Hepatocyte (in vitro differentiated cells): ENCODE measurements at places on chromosomes 12 and 14. TPM values are rescaled to one million over a fixed set of nuclear protein-coding genes. Genes with fewer than 3 reads are reported as not detected.

DNA sequence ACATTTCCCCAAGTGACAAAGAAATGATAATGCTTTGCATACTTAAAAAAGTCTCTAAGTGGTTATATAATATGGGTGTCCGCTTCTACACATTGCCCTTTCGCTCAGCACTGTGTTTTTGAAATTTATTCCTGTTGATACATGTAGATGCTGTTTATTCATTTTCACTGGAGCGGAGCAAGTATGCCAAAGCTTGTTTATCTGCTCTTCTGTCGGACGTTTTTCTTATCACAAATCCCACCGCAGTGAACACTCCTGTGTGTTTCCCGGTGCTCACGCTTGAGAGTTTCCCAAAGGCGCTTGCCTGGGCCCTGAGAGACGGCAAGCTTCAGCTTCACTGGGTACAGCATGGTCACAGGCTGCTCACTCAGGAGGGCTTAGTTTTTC lies 50.2 kb downstream of the TPCN1 start:
- H3K36me3 ChIP-seq, result no peaks in the 10 kb centered on the region
- peak overlapping the region; percentile 87 for H3K27ac ChIP-seq
- peaks cover 14% of the 10 kb centered on the region for H3K4me1 ChIP-seq
- no peak overlapping the region for H3K4me3 ChIP-seq
- no peaks in the 10 kb centered on the region for H3K27me3 ChIP-seq

- H3K27me3 ChIP-seq, result no peaks in the 10 kb centered on the region
- no peaks in the 10 kb centered on the region for H3K36me3 ChIP-seq
- H3K4me3 ChIP-seq, result no peak overlapping the region
- peaks cover 37% of the 10 kb centered on the region for H3K4me1 ChIP-seq
Measured at GRCh38 chr14:49966304-49966809, 73.5 kb downstream of the ARF6 start.

DNA sequence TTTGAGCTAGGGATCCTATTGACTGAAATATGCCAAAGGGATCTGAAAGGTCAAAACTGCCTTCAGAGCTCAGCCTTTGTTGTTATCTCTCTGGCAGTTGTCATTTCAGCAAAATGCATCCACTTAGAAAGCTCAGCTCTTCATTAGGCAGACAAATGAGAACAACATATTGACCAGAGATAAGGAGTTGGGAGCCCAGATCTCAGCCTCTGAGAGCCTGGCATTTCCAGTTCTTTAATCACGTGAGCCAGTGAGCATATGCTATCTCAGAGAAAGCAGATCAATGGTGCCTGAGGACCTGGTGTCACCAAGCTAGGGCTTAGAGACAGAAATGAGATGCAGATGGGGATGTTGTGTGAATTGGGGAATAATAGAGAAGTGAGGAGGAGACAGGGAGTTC lies 101.1 kb downstream of the DAD1 start:
- no peak overlapping the region for H3K4me3 ChIP-seq
- DNase-seq, result no peak
- H3K4me1 ChIP-seq, result peaks cover 23% of the 10 kb centered on the region
- peaks cover 26% of the 10 kb centered on the region for H3K27me3 ChIP-seq

- no peak overlapping the region for H3K27ac ChIP-seq
- DNase-seq, result no peak
- peaks cover 79% of the 10 kb centered on the region for H3K27me3 ChIP-seq
- H3K4me3 ChIP-seq, result no peak overlapping the region
- peaks cover 10% of the 10 kb centered on the region for H3K4me1 ChIP-seq
Measured at GRCh38 chr12:114392909-114393308, 13.0 kb downstream of the TBX5 start.

DNA sequence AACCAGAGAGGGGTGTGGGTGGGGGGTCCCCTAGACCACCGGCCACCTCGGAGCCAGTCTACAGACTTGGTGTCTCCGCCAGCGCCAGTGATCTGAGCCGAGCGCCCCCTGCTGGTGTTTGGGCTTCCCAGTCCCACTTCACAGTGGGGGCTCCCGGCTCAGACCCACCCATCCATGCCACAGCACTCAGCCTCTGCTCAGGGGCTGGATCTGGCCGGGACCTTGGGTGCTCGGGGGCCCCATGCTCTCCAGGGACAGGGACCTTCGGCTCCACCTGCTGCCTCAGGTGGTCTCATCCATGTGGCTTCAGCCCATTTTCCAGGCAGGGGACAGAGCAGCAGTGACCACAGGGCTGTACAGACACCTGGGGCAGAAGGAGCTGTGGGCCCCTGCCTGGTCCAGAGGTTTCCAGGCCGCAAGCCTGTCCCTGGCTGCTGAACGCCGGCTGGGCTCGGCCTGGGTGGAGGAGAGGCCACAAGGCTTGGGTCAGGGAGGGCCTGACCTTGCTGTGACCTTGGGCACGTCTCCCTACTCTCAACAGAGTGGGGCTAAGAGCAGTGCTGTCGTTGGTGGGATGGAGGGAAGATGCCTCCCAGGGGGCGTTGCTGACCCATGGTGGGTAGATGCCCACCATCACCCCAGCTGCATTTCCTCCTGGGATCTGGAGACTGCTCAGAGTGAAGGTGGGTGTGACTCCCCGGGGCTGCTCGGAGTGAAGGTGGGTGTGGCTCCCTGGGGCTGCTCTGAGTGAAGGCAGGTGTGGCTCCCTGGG lies 86.3 kb downstream of the KIF26A start:
- peak overlapping the region; percentile 91 for H3K27ac ChIP-seq
- H3K4me1 ChIP-seq, result peaks cover 25% of the 10 kb centered on the region
- no peaks in the 10 kb centered on the region for H3K36me3 ChIP-seq
- no peak overlapping the region for H3K4me3 ChIP-seq

GRCh38 chr12:69898236-69898635 lies 73.2 kb downstream of the MYRFL start:
- H3K4me3 ChIP-seq, result no peak overlapping the region
- peaks cover 10% of the 10 kb centered on the region for H3K4me1 ChIP-seq
- H3K36me3 ChIP-seq, result no peaks in the 10 kb centered on the region
- DNase-seq, result no peak
- no peaks in the 10 kb centered on the region for H3K27me3 ChIP-seq

DNA sequence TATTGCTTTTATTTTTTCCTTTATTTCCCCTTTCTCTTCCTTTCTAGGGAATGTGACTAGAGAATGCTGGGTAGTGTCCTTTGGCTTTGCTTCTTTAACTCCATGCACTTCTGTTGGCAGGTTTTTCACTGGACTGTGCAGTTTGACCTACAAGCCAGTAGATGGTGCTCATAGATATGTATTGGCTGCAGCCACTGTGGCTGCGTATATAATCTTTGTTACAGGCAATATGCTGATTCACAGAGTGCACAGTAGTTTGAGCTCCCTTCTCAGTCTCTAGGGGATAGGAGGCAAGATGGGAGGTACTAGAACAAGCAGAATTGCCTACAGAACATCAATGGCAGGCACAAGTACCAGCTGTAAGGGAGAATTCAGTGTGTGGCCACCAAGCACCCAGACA lies 503.5 kb downstream of the LRFN5 start:
- DNase-seq, result no peak
- no peak overlapping the region for H3K4me3 ChIP-seq
- no peaks in the 10 kb centered on the region for H3K27me3 ChIP-seq
- H3K27ac ChIP-seq, result no peak overlapping the region

DNA sequence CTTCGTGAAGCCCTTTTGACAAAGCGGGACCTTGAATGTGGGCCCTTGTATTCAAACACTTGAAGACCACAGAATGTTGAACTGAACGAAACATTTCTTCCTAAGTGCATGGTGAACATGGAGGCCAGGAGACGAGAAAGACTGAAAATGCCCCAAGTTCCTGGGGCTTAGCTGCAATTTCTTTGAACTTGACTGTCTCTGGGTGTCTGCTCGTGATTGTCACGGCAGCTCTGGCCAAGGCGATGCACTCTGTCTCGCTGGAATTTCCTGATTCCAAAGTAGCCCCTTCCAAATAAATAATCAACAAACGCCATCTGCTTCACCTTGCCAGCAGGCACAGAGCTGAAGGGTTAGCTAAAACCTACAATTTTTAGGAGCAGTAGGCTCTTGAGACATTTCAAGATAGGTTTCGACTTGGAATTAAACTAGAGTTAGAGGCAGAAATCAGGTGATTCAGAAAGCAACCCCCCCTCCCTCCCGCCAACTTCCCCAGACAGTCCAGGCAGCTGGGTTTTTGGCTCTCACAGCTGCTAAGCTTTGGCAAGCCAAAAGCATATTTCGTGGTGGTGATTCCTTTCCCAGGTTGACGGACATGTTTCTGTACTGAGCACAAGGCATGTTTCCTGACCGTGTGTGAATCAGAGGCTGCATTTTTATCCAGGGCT lies 13.5 kb upstream of the IRF2BPL start:
- no peak overlapping the region for H3K4me3 ChIP-seq
- H3K27ac ChIP-seq, result peak overlapping the region; percentile 96
- no peaks in the 10 kb centered on the region for H3K36me3 ChIP-seq
- H3K27me3 ChIP-seq, result no peaks in the 10 kb centered on the region
- peaks cover 77% of the 10 kb centered on the region for H3K4me1 ChIP-seq

DNA sequence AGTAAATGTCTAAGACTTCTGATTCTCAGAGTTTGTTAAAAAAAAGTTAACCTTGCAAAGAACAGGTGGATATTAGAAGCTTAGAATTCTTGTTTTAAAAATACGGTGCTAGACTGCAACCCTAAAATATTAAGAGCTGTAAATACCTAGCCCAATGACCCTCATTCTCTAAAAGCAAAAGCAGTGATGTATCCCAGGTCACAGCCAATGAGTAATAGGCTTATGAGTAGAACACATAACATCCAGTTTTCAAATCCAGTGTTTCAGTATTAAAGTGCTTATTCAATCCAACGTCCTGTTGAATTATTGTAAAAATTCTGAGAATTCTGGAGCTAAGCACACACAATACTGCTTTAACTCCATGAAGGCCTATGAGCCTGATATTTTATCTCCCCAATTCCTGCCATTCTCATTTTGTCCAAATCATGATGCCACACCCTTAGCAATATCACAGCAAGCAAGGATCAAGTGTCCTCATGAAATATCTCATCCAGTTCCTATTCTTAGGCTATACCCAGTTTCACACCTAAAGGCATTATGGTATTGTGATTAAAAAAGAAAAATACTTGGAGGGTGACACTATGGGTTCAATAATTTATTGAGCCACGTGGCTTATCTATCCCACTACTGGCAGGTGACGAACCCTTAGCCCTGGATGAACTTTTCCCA lies 15.3 kb upstream of the ARID4A start:
- H3K36me3 ChIP-seq, result no peaks in the 10 kb centered on the region
- no peak for DNase-seq
- no peaks in the 10 kb centered on the region for H3K27me3 ChIP-seq

GRCh38 chr12:59595565-59595882 lies 305 bp upstream of the SLC16A7 start:
- peak overlapping the region; percentile 58 for H3K4me3 ChIP-seq
- H3K36me3 ChIP-seq, result no peaks in the 10 kb centered on the region
- no peak for DNase-seq
- H3K27me3 ChIP-seq, result no peaks in the 10 kb centered on the region
- H3K27ac ChIP-seq, result peak overlapping the region; percentile 99

NRIP2 gene
- polyA plus RNA-seq, result 0.30 and 0.95 TPM in 2 replicates

ABCC9 gene
- 0.68 and 1.1 TPM in 2 replicates for polyA plus RNA-seq

RNASE8 gene
- polyA plus RNA-seq, result not detected in 2 replicates

STAC3 gene
- polyA plus RNA-seq, result 0.49 and 0.83 TPM in 2 replicates

ADAM20 gene
- polyA plus RNA-seq, result 0.26 TPM in 1 of 2 replicates, not detected in the other

GABARAPL1 gene
- 77.7 and 101 TPM in 2 replicates for polyA plus RNA-seq

FIGNL2 gene
- polyA plus RNA-seq, result 1.1 and 1.9 TPM in 2 replicates
